ENCODE measurements at places on chromosomes 16 and 17.
A peak's percentile ranks its signal among the peaks of the same experiment; 100 is the strongest.

GRCh38 chr16:11105038-11105903 is 150.7 kb downstream of the SOCS1 start:
- peak; percentile 64 for DNase-seq

DNA sequence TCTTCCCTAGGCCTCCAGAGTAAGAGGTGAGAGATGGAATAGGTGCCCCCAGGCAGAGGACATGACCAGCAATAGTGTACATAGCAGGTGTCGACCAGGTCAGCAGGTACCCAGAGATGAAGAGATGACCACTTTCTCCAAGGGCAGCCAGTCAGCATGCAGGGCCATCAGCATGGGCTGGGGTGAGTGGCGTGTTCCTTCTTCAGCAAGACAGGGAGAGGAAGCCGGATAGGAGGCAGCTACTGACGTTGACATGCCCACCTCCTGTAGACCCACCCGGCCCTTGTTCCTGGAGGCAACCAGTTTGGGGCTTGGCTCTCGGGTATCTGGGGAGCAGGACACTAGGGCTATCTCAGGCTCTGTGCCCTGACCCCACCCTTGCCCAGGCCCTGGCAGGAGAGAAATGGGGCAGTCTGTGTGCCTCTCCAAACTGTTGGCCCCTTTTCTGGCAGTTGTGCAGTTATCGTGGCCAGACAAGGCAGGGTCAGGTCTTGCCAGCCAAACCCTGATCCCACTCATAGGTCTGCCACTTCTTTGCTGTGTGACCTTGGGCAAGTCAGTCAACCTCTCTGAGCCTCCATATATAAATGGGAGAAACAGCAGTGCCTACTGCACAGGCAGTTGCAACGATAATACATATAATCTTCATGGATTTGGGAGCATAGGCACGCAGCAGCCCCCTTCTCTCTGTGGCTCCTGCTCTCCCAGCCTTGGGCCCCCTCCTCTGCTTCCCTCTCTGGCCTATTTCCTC is 1.4 kb upstream of the NDRG4 start:
- DNase-seq, result no peak

DNA sequence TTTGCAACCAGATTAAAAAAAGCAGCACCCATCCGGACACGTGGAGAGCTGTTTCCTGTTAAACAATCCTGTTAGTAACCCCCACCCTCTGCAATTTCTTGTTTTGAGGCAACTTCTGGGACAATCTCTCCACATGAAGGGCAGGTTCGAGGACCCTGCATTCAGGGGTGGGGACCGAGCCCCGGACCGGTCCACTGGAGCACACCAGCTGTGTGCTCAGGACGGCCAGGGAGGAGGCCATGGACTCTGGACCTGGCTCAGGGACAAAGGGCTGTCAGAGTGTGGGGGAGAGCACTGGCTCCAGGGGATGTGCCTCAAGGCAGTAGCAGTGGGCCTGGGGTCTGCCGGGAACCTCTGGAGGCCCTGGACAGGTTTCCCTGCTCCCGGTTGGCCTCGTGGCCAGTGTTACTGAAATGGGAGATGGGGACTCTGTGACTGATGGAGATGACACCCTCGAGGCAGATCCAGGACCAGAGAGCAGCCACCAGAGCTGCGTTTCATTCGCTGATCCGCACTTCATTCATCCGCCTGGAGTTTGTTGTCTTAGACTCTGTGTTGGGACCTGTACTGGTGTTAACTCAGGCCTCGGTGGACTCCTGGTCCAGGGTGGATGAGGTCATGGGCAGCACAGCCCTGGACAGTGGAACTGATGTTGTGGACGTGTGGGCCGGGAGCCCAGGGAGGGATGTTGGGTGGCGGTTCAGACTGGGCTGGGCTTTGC is 2.9 kb upstream of the CPNE7 start:
- DNase-seq, result no peak

DNA sequence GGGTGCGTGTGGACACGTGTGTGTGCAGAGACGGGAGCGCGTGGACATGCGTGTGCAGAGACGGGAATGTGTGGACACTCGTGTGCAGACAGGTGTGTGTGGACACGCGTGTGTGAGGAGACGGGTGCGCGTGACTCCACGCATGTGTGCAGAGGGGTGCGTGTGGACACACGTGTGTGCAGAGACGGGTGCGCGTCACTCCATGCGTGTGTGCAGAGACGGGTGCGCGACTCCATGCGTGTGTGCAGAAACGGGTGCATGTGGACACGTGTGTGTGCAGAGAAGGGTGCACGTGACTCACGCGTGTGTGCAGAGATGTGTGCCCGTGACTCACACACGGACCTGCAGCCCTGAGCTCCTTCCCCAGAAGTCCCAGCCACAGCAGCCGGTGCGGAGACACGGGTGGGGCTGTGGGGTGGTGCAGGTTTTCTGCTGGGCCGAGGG is 2.2 kb upstream of the CD7 start:
- no peak for DNase-seq

DNA sequence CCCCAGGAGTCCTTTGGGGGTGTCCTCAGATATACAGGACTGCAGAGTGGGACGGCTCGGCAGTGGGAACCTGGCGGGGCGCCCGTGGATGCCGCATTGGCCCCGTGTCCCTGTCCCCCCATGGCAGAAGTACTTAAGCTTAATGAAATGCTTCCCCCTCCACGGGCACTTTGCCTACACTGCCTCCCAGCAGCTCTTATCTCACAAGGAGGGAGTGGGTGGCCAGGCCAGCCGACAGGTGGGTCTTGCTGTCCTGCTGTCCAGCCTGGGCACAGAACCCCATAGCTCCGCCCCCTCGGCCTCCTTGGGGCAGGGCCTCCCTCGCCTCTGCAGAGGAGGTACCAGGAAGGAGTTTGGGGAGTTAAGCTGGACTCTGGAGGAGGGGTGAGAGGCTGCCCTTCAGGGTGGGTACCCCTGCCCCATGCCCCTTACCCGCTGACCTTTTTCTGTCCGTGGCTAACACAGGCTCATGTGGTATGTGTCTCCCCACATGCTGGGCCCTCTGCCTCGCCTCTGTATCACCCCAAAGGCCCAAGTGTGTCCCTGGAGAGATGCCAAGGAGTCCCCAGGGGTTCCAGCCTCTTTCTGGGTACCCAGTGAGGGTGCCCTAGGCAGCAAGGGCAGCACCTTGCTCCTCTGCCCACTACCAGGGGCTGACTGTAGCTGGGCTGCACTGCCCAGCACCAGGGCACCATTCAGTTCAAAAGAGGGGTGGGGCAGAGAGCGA is 8.7 kb downstream of the THRA start:
- no peak for DNase-seq

DNA sequence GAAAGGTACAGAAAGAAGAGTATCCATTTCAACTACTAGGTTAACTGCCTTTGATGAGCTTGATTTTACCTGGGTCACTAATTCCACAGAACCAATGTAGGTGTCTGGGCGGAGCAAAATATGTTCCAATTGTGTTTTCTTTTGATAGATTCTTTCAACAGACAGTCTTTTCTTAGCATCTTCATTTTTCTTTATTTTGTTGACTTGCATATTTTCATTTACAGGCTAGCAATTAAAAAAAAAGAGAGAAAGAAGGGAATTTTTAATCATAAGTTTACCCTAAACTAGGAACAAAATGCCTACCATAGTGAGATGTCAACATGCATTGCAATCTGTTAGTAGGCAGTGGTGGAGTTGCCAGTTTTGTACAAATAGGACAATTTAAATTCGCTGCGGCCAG is 1.0 kb downstream of the TOP2A start:
- DNase-seq, result no peak

GRCh38 chr16:86892509-86892908 is 314.2 kb downstream of the FOXL1 start:
- no peak for DNase-seq

GRCh38 chr17:31472137-31472536 is 80.7 kb downstream of the RAB11FIP4 start:
- DNase-seq, result no peak

GRCh38 chr17:81111066-81111465 is 54.2 kb upstream of the PVALEF start:
- no peak for DNase-seq

- no peak for DNase-seq
Observed at GRCh38 chr16:48608871-48609651, 919 bp downstream of the N4BP1 start.

DNA sequence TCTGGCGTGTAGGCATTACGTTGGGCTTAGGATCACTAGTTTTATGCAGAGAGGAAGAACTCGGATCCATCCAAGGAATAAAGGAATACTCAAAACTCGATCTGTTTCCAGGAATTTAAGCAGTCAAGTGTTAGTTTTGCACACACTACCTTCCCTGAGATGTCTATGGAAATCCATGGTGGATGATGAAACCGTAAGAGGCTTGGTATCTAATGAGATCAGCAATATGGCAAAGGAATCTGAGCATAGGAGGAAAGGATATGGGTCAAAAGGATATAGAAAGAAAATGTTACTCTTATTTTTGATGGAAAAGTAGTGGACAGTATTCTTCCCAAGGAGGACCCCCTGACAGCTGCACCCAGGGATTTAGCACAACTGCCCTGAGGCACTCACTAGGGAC is 59.6 kb downstream of the SMG6 start:
- no peak for DNase-seq

DNA sequence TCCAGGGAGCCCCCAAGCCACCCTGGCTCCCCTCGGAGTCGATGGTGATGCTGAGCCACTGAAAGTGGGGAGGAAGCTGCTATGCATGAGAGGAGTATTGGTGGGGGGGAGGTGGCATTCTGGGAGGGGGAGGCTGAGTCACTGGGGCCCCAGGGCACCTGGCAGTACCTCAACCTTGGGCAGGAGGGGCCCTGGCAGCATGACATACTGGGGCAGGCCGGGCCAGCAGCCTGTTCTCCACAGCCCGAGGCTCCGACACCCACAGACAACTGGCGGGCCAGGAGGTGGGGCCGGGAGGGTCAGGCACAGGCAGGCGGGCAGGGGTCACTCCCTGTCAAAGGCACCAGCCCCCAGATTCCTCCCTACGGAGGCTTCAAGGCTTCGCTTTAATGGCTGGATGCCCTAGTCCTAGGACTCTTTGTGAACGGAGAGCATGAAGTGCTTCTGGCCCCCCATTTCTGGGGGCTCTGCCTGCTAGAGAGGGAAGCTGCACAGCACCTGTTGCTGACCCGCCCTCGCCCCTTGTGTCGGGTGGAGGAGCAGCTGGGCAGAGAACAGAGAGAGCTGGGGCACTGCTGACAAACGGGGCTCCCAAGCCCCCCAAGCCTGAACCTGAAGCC is 928 bp downstream of the CASKIN2 start:
- no peak for DNase-seq

GRCh38 chr17:64658931-64659330 is 3.2 kb downstream of the SMURF2 start:
- no peak for DNase-seq

GRCh38 chr17:38465391-38466345 is 37.4 kb downstream of the ARHGAP23 start:
- peak; percentile 34 for DNase-seq

- DNase-seq, result no peak
Observed at GRCh38 chr16:12494661-12495060, 309.0 kb downstream of the CPPED1 start.

DNA sequence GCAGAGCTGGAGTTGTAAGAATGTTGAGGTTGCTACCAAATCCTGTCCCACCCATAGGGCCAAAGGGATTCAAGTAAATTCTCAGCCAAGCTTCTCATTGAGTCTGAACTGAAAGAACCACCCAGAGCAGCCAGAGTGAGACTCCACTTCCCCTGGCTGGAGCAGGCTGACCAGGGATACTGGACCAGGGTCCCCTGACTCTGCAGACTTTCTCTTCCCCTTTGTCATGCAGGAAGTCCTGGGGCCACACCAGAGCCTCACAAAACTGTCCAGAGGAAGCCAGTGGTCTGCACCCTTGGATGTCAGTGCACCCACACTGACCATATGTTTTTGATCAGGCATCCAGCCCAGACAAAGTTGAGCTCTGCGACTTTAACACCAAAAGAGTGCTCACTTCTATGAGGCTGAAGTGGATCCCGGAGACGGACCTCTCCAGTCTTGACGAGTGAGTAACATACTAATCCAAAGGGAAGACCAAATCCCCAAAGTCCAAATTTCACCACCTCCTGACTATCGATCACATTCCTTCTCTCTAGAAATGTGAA is 4.1 kb downstream of the NXN start:
- DNase-seq, result no peak

GRCh38 chr16:52832771-52833170 is 219.9 kb downstream of the CHD9NB start:
- no peak for DNase-seq

GRCh38 chr17:32298721-32299579 is 33.3 kb downstream of the RHBDL3 start:
- no peak for DNase-seq

DNA sequence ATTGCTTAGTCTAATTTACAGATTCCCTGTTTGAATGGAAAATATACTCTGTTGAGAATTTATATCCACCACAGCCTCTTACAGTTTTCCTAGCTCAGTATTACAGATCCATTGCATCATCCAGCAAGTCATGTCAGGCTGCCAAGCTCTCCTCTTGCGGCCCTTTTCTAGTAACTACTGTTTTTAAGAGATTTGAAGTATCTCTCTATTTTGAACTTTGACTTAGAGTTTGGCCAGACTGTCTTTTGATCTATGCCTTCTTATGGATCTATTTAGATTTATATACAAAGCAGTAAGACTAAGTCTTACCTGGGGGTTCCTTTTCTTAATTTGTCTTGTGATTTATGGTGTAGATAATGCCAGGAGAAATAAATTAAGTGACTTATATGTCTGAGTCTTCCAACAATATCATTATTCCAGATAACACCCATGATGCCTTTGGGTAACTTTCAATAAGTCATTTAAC is 53.1 kb upstream of the ABCC11 start:
- DNase-seq, result no peak

DNA sequence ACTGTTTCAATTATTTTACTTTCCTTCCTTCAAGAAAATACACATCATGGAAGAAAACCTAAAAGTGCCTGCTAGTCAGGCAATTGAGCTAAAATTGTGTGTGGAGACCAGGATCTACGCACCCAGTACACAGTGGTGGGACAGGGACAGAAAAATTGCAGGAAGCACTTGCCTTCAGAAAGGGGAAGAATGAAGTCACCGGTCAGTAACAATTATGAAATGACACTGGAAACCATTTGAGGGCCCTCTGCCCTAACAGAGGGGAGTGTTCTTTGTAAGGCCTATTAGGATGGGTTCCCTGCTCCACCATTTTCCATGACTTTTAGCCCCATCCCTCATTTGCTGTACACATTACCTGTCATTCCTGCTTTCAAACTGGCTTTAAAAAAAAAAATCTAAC is 4.5 kb upstream of the PHAF1 start:
- DNase-seq, result no peak

DNA sequence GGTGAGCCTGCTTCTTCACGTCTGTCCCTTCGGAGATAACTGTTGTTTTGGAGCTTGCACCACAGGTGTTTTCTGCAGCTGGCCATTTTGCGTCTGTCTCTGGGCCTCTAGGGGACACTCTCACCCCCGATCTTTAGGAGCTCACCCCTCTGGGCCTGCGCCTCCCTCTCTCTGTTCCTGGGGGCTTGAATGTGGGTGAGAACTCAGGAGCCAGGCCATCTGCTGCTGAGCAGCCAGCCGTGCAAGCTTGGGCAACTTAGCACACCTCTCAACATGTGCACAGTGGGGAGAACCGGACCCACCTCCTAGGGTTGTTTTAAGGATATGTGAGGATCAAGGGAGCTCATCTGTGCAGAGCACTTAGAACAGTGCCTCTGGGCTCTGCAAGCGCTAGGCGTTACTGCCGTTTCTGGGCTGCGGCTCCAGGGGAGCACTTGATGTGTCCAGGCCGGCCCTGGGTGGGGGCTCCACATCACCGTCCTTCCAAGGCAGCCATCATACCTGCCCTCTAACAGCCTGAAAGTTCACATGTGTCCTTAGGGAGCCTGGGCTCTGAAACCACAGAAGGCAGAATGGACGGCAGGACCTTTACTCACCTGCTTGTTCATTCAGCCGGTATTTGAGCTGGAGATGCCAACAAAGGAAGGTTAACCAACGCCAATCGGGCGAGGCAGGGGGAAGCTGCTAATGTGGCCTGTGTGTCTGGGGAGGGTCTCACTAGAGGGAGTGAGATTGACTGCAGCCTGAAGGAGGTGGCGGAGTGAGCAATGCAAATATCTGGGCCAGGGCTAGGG is 66.3 kb downstream of the MRC2 start:
- DNase-seq, result no peak

Data from GM13976 (cell line).